Right atrium auricular region (tissue), 2 donors: ENCODE measurements at places on chromosomes 16 and 17. TPM values are rescaled to one million over a fixed set of nuclear protein-coding genes. Genes with fewer than 3 reads are reported as not detected.

MYO15A gene
- 0.20 TPM for total RNA-seq

PLLP gene
- 22.4 TPM for total RNA-seq

TBC1D3 gene
- not detected for total RNA-seq

GRCh38 chr16:79181419-79181818 lies 419.1 kb downstream of the MAF start:
- no peak overlapping the region for H3K27ac ChIP-seq
- H3K36me3 ChIP-seq, result no peaks in the 10 kb centered on the region
- DNase-seq, result no peak
- H3K4me3 ChIP-seq, result no peak overlapping the region
- H3K4me1 ChIP-seq, result no peaks in the 10 kb centered on the region
- H3K27me3 ChIP-seq, result no peaks in the 10 kb centered on the region

DNA sequence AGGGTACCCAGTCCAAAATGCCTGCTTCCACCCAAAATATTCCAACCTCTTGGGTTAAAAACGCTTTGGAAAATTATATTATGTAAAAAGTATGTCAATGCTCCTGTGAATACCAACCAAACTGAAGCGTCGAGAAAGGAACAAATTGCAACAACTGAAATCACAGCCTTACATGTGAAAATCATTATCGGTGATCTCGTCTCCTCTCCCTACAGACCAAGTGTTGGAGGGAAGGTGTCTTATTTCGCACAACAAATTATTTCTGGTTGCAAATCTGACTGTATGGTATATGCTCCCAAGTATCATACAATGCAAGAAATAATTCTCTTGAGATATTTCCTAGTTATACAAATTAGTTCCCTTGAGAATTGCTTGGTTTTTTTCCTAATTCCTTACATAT lies 89.3 kb upstream of the CDYL2 start:
- no peak overlapping the region for H3K27ac ChIP-seq
- H3K36me3 ChIP-seq, result no peaks in the 10 kb centered on the region
- DNase-seq, result no peak

GRCh38 chr17:1905190-1905913 lies 75.5 kb downstream of the RPA1 start:
- DNase-seq, result no peak
- H3K4me1 ChIP-seq, result no peaks in the 10 kb centered on the region
- peak overlapping the region; percentile 8 for H3K27ac ChIP-seq
- no peak overlapping the region for H3K4me3 ChIP-seq

GRCh38 chr17:29640981-29641642 lies 18.4 kb upstream of the CORO6 start:
- H3K27ac ChIP-seq, result peak overlapping the region; percentile 77
- DNase-seq, result no peak
- H3K4me3 ChIP-seq, result no peak overlapping the region
- peaks cover 74% of the 10 kb centered on the region for H3K4me1 ChIP-seq

DNA sequence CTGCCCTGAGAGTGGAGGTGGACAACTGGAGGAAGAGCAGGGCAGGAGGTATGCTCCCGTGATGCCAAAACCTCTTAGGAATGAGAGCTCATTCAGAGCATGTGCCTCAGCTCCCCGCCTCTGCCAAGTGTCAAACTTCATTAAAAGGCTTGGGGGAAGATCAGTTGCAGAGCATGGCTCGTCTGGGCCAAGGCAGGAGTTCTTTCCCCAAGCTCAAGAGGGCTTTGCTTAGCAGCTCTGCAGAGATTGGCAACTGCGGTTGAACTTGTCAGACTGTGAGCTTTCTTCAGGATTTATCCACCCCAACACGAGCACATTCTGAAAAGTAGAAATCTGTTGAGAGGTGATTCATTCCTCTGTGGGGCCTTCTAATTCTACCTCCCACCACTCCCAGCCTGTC lies 248.1 kb downstream of the HS3ST3A1 start:
- no peaks in the 10 kb centered on the region for H3K4me1 ChIP-seq
- no peak overlapping the region for H3K4me3 ChIP-seq
- DNase-seq, result no peak
- no peaks in the 10 kb centered on the region for H3K27me3 ChIP-seq
- no peaks in the 10 kb centered on the region for H3K36me3 ChIP-seq

- H3K27me3 ChIP-seq, result no peaks in the 10 kb centered on the region
- no peak for DNase-seq
- H3K4me1 ChIP-seq, result no peaks in the 10 kb centered on the region
- no peak overlapping the region for H3K27ac ChIP-seq
- H3K36me3 ChIP-seq, result no peaks in the 10 kb centered on the region
- no peak overlapping the region for H3K4me3 ChIP-seq
Observed at GRCh38 chr16:70712942-70713341, 27.1 kb upstream of the MTSS2 start.

DNA sequence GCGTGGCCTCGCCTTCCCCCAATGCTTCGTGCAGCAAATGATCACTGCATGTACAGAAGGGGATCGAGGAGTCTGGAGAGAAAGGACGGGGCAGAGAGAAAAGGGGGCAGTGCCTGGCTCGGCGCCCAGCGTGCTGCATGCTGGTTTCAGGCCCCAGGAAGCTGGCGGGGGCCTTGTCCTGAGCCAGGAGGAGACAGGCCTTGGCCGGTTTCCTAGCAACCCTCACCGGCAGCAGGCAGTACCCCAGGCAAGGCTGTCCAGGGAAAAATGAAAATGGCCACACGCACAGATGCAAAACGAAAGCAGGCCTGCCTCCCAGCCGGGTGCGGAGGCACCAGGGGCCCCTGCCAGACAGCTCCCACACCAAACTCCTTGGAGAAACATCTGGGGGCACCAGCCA lies 126.3 kb downstream of the ZFHX3 start:
- no peak overlapping the region for H3K27ac ChIP-seq
- H3K36me3 ChIP-seq, result no peaks in the 10 kb centered on the region
- no peaks in the 10 kb centered on the region for H3K4me1 ChIP-seq
- peak overlapping the region; percentile 12 for H3K4me3 ChIP-seq
- DNase-seq, result no peak

GRCh38 chr16:87196231-87196630 lies 121.0 kb downstream of the C16orf95 start:
- no peak overlapping the region for H3K27ac ChIP-seq
- H3K36me3 ChIP-seq, result no peaks in the 10 kb centered on the region
- H3K27me3 ChIP-seq, result no peaks in the 10 kb centered on the region
- no peak for DNase-seq
- H3K4me1 ChIP-seq, result no peaks in the 10 kb centered on the region
- H3K4me3 ChIP-seq, result no peak overlapping the region

DNA sequence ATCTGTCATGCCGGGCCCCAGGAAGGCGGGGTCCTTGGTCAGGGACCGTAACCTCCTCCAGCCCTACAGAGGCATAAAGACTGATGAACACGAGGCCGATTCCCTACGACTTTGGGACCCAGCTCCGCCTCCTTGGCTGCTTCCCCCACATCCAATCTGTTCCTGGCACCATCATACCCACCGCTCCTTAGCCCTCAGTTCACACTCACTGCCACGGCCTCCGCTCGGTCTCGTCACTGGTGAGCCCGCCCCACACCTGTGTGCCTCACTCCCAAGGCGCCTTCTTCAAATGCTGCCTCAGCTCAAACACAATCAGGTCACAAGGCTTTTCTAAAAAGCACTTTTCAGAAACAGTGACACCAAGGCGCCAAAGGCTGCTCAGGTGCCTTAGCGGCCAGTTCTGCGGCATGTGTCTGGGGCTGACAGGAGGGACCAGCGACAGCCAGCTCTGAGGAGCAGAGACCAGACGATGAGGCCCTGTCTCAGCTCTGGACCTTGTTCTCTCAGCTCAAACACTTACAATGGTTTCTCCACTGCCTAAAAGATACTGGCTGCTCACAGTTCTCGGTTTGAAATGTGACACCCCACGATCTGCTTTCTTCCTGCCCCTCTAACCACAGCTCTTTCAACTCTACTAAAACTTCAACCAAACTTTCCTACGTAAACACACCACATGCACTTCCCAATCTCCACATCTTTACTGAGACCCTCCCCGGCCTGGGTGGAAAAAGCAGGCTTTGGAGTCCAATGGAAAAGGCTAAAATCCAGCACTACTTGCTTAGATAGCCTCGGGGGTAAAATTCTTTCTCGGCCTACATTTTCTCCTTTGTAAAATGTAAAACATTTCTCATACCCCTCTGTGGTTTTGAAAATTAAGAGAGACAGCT lies 33.2 kb downstream of the CYB5D2 start:
- DNase-seq, result no peak
- no peaks in the 10 kb centered on the region for H3K27me3 ChIP-seq
- H3K4me3 ChIP-seq, result no peak overlapping the region
- H3K36me3 ChIP-seq, result peaks cover 93% of the 10 kb centered on the region

- H3K4me3 ChIP-seq, result peak overlapping the region; percentile 9
- H3K27me3 ChIP-seq, result no peaks in the 10 kb centered on the region
Observed at GRCh38 chr17:2814481-2815341, 18.5 kb downstream of the RAP1GAP2 start.
